GM12878 (cell line): ENCODE measurements at places on chromosomes 12 and 14. TPM values are rescaled to one million over a fixed set of nuclear protein-coding genes. Genes with fewer than 3 reads are reported as not detected.
A peak's percentile ranks its signal among the peaks of the same experiment; 100 is the strongest.

- no peak overlapping the region for H3K4me3 ChIP-seq
- H3K27ac ChIP-seq, result no peak overlapping the region
- H3K27me3 ChIP-seq, result peaks cover 1% of the 10 kb centered on the region; the same call in 1 of the 2 replicates
- DNase-seq, result no peak
- H3K4me1 ChIP-seq, result no peaks in the 10 kb centered on the region
- H3K36me3 ChIP-seq, result no peaks in the 10 kb centered on the region
These were observed 199.6 kb upstream of the DIO3 start for GRCh38 chr14:101361451-101362433.

GRCh38 chr14:106134886-106135285, 608.5 kb downstream of the TMEM121 start:
- no peak for DNase-seq
- H3K4me3 ChIP-seq, result no peak overlapping the region
- H3K36me3 ChIP-seq, result no peaks in the 10 kb centered on the region
- H3K27ac ChIP-seq, result no peak overlapping the region

DNA sequence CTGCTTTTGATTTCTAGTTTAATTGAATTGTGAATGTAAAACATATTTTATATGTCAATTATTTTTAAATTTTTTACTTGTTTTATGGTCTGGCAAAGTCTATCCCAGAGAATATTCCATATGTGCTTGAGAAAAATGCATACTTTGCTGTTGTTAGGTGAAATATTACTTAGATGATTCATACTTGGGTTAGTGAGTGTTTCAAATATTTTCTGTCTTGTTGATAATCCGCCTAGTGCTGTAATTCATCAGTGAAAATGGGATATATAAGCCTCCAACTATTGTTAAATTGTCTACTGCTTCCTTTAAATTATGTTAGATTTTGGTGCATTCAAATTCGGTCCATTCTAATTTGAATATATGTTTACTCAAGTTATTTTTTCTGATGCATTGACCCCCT, 395.5 kb downstream of the LRFN5 start:
- H3K4me3 ChIP-seq, result no peak overlapping the region
- no peak overlapping the region for H3K27ac ChIP-seq
- H3K4me1 ChIP-seq, result no peaks in the 10 kb centered on the region
- H3K36me3 ChIP-seq, result no peaks in the 10 kb centered on the region
- no peak for DNase-seq
- no peaks in the 10 kb centered on the region for H3K27me3 ChIP-seq

- H3K27me3 ChIP-seq, result no peaks in the 10 kb centered on the region
- H3K27ac ChIP-seq, result peak overlapping the region; percentile 55
- no peak overlapping the region for H3K4me3 ChIP-seq
These were observed 21.1 kb upstream of the CERS5 start for GRCh38 chr12:50188241-50188781.

DNA sequence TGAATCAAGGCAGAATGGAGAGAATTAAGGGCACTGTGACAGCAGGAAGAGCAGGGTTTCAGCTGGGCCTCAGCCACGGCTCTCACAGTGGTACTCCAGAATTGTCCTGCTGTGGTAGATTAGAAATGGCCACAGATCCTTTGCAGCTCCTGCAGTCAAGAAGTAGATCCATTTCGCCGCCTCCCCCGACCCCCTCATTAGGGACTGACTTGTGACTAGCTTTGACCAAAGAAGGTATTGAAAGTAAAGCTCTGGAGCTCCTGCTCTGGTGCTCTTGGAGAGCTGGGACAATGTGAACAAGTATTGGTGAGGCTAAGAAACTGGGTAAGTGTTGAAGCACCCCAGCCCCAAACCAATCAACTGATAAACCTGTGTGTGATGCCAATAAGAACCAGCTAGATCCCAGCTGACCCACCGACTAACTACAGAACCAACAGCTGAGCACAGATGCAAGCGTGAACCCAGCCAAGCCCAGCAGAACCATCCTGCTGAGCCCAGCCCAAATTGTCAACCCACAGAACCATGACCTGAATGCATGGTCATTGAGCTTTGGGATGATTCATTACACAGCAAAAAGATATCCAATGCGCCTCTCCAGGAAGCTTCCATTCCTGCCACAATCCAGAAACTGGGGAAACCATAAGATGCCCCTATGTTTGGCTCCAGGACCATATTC, 50.7 kb downstream of the JAG2 start:
- H3K27me3 ChIP-seq, result no peaks in the 10 kb centered on the region; the same call in 1 of the 2 replicates
- H3K36me3 ChIP-seq, result no peaks in the 10 kb centered on the region
- H3K4me1 ChIP-seq, result no peaks in the 10 kb centered on the region
- no peak overlapping the region for H3K27ac ChIP-seq
- DNase-seq, result no peak

GRCh38 chr12:8628731-8629130, 16.1 kb upstream of the AICDA start:
- H3K4me3 ChIP-seq, result no peak overlapping the region
- H3K36me3 ChIP-seq, result no peaks in the 10 kb centered on the region
- H3K27ac ChIP-seq, result peak overlapping the region; percentile 75
- no peak for DNase-seq
- no peaks in the 10 kb centered on the region for H3K27me3 ChIP-seq

GRCh38 chr14:21042918-21043317, 756 bp downstream of the RNASE7 start:
- H3K4me3 ChIP-seq, result no peak overlapping the region
- H3K36me3 ChIP-seq, result no peaks in the 10 kb centered on the region
- H3K27me3 ChIP-seq, result peaks cover 11% of the 10 kb centered on the region

DNA sequence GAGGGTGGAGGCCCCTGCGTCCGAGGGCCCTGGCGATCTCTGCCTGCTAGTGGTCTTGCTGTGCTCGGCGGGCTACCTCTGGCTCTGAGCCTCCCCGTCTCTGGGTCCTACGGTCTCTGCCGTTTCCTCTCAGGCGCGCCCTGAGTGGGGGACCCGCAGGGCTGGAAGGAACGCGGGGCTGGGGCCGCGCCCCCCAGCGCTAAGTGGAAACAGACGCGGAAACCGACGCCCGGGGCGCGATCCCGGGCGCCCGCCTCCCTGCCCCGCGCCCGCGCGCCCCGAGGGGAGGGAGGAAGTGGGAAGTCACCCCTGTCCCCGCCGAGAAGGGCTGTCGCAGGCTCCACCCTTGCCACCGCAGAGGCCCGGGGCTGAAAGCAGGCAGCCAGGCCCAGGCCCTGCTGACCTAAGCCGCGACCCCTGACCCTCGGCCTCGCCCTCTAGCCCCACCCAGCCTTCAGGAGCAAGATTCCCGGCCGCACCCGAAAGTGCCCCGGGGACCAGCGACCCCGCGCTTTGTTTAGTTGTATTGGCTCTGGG, 831 bp downstream of the CRIP1 start:
- no peaks in the 10 kb centered on the region for H3K27me3 ChIP-seq
- no peaks in the 10 kb centered on the region for H3K36me3 ChIP-seq
- DNase-seq, result no peak
- H3K4me1 ChIP-seq, result peaks cover 28% of the 10 kb centered on the region
- peak overlapping the region; percentile 42 for H3K27ac ChIP-seq

GRCh38 chr12:51217968-51218606, at the start of gene POU6F1:
POU6F1 (minus strand) TSS chr12:51218062; CDS start chr12:51206836, 11,226 bp downstream.
- H3K4me1 ChIP-seq, result peaks cover 4% of the 10 kb centered on the region; the same call in 1 of the 2 replicates
- H3K36me3 ChIP-seq, result no peaks in the 10 kb centered on the region
- H3K27me3 ChIP-seq, result no peaks in the 10 kb centered on the region
- H3K4me3 ChIP-seq, result peak within 1 kb of the TSS; percentile 77

KRT83 gene
- total RNA-seq, result not detected in 2 replicates

PLXNC1 gene
- total RNA-seq, result 35.2 and 36.4 TPM in 2 replicates

PRR4 gene
- 1.6 and 2.2 TPM in 2 replicates for total RNA-seq

USP44 gene
- 0.05 and 0.26 TPM in 2 replicates for total RNA-seq

NOC4L gene
- 45.2 and 45.3 TPM in 2 replicates for total RNA-seq

SIX1 gene
- total RNA-seq, result not detected in 2 replicates
